ENCODE measurements at places on chromosomes 5 and 9. TPM values are rescaled to one million over a fixed set of nuclear protein-coding genes. Genes with fewer than 3 reads are reported as not detected.

- no peaks in the 10 kb centered on the region for H3K27me3 ChIP-seq
- no peak overlapping the region for H3K27ac ChIP-seq
- no peak overlapping the region for H3K4me3 ChIP-seq
These were observed 14.5 kb upstream of the FAM170A start for GRCh38 chr5:119614838-119615237.

- H3K27me3 ChIP-seq = no peaks in the 10 kb centered on the region
- no peak for DNase-seq
- H3K36me3 ChIP-seq = no peaks in the 10 kb centered on the region
- H3K27ac ChIP-seq = no peak overlapping the region
- H3K4me3 ChIP-seq = no peak overlapping the region
These were observed 33.4 kb upstream of the CTNNA1 start for GRCh38 chr5:138719811-138720210.

- H3K27ac ChIP-seq = no peak overlapping the region
- no peaks in the 10 kb centered on the region for H3K36me3 ChIP-seq
- no peaks in the 10 kb centered on the region for H3K27me3 ChIP-seq
- H3K4me3 ChIP-seq = no peak overlapping the region
These were observed 128.3 kb upstream of the MOCS2 start for GRCh38 chr5:53237876-53238275.

The OBP2B gene
- total RNA-seq = not detected

The COL15A1 gene
- total RNA-seq = 8.9 TPM
